Astrocyte (in vitro differentiated cells and primary cell): ENCODE measurements at places on chromosomes 11 and 22. TPM values are rescaled to one million over a fixed set of nuclear protein-coding genes. Genes with fewer than 3 reads are reported as not detected.

Gene OR52J3
- not detected in 2 replicates for total RNA-seq

Gene MUC6
- total RNA-seq, result not detected in 2 replicates

Gene APOA4
- not detected in 2 replicates for total RNA-seq

Gene MADD
- total RNA-seq, result 22.9 and 24.1 TPM in 2 replicates

Gene FAT3
- total RNA-seq, result 37.0 and 41.0 TPM in 2 replicates

Gene MMP13
- 1.2 and 3.9 TPM in 2 replicates for total RNA-seq

Gene PLEKHA7
- total RNA-seq, result 3.2 and 5.7 TPM in 2 replicates

Gene CHCHD10
- 60.9 and 70.5 TPM in 2 replicates for total RNA-seq

Gene SCO2
- 1.8 and 5.5 TPM in 2 replicates for total RNA-seq

Gene SESN3
- 85.6 and 98.1 TPM in 2 replicates for total RNA-seq

Gene SERHL2
- total RNA-seq, result 1.2 and 2.2 TPM in 2 replicates

Gene CSTF3
- 46.5 and 47.5 TPM in 2 replicates for total RNA-seq

Gene IL17REL
- not detected in 2 replicates for total RNA-seq

Gene GDPD5
- total RNA-seq, result 6.7 and 9.4 TPM in 2 replicates

Gene TMEM151A
- total RNA-seq, result 1.8 and 2.0 TPM in 2 replicates

Gene MS4A3
- not detected in 2 replicates for total RNA-seq

Gene TUB
- 5.7 and 6.0 TPM in 2 replicates for total RNA-seq

Gene PANX2
- 2.3 and 2.8 TPM in 2 replicates for total RNA-seq

Gene NEFH
- 3.1 TPM in 2 replicates for total RNA-seq

Gene OR51I1
- not detected in 2 replicates for total RNA-seq

Gene VSIG10L2
- total RNA-seq, result not detected in 2 replicates

Gene CHADL
- total RNA-seq, result 0.23 and 0.34 TPM in 2 replicates

Gene HORMAD2
- not detected in 2 replicates for total RNA-seq

Gene GDPD4
- total RNA-seq, result not detected in 2 replicates

Gene CSRP3
- total RNA-seq, result 0.43 and 0.70 TPM in 2 replicates

Gene OR8G1
- total RNA-seq, result not detected in 2 replicates

Gene NAALAD2
- total RNA-seq, result 1.8 and 3.1 TPM in 2 replicates

Gene MIAT
- total RNA-seq, result 22.8 and 32.1 TPM in 2 replicates

Gene HOATZ
- 0.43 TPM in 2 replicates for total RNA-seq

Gene AIP
- 42.1 and 43.6 TPM in 2 replicates for total RNA-seq

Gene PARVG
- total RNA-seq, result 0.23 TPM in 1 of 2 replicates, not detected in the other

Gene RBMXL2
- total RNA-seq, result not detected in 2 replicates

Gene INS
- total RNA-seq, result not detected in 2 replicates

Gene SLC5A4
- 0.14 TPM in 1 of 2 replicates, not detected in the other for total RNA-seq

Gene C11orf86
- total RNA-seq, result not detected in 2 replicates

Gene CLNS1A
- 94.6 and 104 TPM in 2 replicates for total RNA-seq

Gene KDM2A
- 65.2 and 70.4 TPM in 2 replicates for total RNA-seq

Gene GALR3
- not detected in 2 replicates for total RNA-seq

Gene DEFB131B
- not detected in 2 replicates for total RNA-seq

Gene CECR2
- total RNA-seq, result 12.6 and 15.7 TPM in 2 replicates

Gene INPP5J
- 3.0 and 3.3 TPM in 2 replicates for total RNA-seq

Gene CYP2D6
- total RNA-seq, result 0.82 and 0.91 TPM in 2 replicates

Gene SLC29A2
- total RNA-seq, result 5.0 and 6.6 TPM in 2 replicates

Gene USH1C
- total RNA-seq, result not detected in 2 replicates

Gene DCHS1
- 7.7 and 8.4 TPM in 2 replicates for total RNA-seq

Gene MS4A15
- not detected in 2 replicates for total RNA-seq

Gene TSKU
- 57.9 and 69.6 TPM in 2 replicates for total RNA-seq
